ENCODE measurements at places on chromosomes 13 and 19.
A peak's percentile ranks its signal among the peaks of the same experiment; 100 is the strongest.

DNA sequence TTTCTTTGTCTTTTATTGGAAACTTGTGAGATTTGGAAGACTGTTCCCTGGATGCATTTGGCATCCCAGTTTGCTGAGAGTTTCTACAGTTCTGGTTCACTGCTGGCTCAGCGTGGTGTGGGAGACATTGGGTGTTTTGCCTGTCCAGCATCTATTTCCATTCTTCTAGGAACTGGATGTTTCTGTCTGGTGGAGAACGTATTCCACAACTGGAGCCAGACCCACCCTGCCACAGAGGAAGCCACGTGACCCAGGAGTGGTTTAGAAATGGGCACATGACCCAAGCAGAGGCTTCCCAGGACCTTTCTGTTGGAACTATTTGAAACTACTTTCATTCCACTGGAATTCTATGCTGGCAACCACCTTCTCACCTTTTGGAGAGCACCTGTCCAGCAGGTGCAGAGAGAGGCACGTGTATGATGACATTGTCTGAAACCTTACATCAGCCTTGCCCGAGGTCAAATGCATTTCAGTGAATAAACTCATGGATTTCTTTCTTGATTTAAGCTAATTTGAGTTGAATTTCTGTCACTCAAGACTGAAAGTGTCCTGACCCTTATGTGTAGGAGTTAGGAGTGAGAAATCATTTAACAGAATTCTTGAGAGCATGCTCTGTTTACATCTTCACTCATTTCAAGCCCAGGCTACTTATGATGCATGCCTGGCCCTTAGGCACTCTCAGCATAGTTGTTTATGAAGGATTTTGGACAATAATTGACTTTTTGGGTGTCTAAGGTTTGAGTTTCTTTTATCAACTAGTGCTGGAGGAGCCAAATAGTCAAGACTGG, 121.8 kb downstream of the AKAP11 start:
- DNase-seq: no peak

GRCh38 chr19:18589380-18590272, 1.0 kb downstream of the REX1BD start:
- peak; percentile 30 for DNase-seq

GRCh38 chr19:14519860-14520407, 1.7 kb upstream of the DNAJB1 start:
- DNase-seq: no peak

GRCh38 chr13:103006641-103007426, 59.4 kb downstream of the SLC10A2 start:
- DNase-seq: no peak

- DNase-seq: no peak
Measured at GRCh38 chr13:69020120-69020519, 1087.5 kb upstream of the ATXN8OS start.

DNA sequence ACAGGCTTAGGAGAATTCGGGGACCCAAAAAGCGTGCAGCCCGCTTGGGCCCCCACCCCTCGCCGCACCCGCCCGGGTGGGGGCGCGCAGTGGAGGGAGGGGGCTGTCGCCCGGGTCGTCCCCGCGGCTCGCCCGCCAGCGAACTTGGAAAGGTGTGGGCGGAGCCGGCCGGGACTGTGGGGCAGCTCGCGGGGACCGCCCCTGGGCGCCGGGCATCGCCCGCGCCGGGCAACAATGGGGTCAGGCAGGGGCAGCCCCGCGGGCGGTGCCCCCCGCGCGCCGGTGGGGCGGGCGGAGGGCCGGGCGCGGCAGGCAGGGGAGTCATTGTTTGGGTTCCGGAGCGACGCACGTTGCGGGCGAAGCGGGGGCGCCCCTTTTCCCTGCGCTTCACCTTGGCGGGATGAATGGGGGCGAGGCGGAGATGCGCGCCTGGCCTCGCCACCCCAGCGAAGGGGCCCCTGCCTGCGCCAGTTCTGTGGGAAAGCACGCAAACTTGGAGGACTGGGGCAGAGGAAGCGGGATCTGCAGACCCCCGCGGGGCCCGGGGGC, 647 bp upstream of the KLF12 start:
- DNase-seq: peak; percentile 27

DNA sequence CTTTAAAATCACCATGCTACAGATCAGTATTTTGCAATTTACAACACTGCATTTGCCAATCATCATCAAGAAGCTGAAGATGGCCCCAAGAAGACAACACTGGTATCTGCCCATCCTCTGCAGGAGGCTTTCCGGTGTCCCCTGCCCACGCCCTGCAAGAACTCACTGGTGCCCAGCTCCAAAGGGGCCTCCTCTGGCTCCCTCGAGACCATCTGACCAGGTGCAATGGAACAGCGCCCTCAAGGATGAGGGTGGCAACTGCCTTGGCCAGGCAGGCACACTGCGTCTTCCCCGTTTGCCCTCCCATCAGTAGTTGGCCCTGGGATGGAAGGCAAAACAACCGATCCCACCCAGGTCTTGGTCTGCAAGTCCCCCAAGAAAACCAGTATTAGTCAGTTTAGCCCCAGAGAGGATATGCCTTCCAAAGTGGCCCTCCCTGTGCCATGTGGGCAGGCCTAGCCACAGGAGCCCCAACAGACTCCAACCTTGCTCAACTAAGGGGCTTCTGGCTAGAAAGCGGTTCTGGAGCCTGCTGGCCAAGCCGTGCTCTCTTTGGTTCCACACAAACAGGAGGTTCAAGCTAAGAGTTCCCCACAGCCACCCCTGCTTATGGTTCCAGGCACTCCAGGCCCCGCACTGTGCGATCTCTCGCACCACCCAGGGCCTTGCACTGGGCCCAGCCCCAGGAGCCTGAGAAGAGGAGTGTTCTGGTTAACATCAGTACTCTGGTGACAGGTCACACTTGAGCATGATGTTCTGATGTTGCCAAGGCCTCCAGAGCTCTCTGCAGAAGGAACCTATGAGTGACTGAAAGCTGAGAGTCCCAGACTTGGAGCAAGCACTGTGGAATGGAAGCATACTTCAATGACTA, 4.7 kb downstream of the PCID2 start:
- DNase-seq: no peak

DNA sequence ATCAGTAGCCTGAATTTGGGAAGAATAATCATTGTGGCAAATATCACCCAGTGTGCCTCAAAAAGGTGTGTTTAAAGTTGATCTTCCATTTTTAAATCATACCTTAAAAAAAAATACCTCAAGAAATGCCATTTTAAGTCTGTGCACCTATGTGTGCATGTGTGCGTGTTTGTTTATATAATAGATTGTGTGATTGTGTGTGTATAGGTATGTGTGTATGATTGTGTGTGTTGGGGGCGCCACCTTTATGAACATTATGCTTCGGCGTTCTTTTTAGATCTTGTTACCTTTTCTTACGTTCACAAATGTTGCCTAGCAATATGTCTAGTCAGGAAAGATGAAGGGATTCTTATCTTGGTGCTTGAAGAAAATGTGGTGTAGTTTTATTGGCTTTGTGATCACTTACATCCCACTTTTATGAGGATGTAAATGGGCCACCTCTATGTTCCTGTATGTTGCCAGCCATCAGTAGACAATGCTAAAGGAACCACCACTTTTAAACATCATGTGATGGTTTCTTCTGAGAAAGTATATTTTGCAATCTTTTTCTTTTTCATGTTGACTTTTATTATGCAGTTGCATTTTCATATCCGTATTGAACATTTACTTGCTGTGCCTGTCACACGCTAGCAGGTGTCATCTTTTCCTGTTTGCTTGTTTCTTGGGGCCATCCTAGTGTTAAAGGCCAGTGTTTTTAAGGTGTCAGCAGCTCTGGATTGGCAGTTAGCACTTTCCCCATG, 2.2 kb upstream of the IRS2 start:
- DNase-seq: no peak

DNA sequence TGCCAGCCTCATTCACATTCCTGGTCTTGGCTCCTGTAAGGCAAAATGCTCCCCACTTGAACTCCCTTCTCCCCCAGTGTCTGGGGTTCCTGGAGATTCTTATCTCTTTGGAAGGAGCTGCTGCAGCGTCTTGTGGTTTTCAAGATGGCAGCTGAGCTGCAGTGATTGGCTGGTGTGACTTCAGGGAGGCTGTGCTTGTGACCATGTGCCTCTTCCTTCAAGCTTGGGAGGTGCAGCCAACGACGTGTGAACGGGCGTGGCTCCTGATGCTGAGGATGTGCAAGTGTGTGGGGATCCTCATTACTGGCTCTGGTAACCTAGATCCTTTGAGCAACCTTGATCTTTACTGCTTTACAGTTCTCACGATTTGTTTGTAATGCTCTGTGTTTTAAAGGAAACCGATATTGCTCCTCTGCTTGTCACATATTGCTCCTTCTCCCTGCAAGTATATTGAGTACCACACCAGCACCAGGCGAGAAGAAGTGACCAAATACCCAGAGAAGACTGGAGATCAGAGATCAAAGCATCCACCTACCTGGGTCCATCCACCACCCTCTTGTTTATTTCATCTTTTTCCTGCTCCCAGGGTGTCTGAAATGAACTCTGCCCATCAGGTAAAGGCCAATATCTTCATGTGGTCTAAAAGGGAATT, 208.5 kb downstream of the FGF9 start:
- DNase-seq: no peak

DNA sequence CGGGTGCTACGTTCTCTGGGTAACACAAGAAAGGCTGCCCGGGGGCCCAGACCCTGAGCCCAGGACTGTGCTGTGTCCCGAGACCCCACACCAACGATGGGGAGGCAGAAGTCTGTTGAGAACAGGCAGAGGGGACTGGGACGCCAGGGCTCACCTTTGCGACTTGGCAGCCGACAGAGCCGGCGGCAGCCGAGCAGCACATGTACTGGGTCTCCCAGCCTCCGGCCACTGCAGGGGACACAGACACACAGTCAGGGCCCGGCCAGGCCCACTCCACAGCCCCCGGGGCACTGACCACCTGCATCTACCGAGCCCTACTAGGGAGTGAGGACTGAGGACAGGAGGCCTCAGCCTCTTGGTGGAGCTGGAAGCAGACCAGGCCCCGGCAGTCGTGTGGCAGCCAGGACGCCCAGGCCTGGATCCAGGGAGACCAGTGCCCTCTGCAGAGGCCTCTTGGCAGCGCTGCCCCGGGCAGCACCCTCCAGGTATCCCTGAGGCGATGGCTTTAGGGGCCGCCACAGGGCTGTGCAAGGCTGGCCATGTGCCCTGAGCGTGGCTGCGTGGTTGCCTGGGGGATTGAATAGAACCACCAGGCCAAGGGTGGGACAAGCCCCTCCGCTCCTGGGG, 5.6 kb upstream of the ATP8B3 start:
- DNase-seq: no peak

DNA sequence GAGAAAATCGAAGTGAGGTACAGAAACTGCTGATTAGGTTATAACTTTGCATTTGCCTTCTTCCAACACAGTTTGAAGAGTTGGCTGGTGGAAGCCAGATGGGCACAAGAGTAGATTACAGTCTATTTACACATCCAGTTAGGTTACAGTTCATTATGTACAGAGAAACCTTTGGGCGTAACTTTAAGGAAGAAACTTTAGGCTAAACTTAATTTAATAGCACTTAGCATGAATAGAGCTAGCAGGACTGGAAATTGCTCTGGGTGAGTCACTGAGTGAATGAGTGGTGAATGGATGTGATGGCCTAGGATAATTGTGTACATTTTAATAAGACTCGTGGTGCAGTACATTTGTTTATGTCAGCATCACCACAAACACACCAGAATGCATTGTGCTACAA, 62.9 kb upstream of the KLHL1 start:
- DNase-seq: no peak

- no peak for DNase-seq
Measured at GRCh38 chr13:32246468-32246867, 68.7 kb downstream of the ZAR1L start.

- no peak for DNase-seq
Measured at GRCh38 chr13:110799246-110800236, 86.0 kb downstream of the ING1 start.

DNA sequence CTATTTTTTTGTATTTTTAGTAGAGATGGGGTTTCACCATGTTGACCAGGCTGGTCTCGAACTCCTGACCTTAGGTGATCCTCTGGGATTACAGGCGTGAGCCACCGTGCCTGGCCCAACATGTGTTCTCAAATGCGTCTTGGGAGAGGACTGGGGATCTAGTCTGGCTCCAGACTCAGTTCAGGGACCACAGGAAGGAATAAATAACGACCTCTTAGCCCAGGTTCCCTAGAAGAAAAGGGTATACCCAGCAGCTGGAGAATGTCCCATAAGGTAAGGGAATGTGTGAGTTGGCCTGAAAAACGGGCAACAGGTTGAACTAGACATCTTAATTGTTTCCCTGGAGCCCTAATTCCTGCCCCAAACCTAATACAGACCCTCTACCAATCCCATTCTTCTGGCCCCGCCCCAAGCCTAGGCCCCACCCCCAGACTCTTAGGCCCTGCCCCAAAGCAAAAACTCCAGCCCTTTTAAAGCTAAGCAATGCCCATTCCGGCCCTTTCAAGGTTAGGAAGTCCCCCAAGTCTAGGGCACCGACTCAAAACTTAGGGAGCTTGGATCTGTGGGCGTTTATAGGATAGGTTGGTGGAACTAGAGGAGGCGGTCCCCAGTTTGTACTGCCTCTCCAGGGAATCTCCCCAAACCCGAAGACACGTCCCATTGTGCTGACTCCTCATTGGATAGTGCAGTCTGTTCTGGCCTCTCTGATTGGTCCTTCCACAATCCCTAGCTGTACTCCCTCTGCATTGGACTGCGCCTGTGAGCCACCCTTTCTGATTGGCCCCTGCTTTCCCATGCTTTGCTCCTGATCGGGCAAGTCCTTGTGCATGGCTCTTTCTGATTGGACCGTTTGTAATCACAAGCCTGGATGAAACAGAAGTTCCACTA, 5.4 kb upstream of the LRFN1 start:
- DNase-seq: no peak

- DNase-seq: no peak
Measured at GRCh38 chr13:27101847-27102246, 69.8 kb downstream of the USP12 start.

- DNase-seq: peak; percentile 95
Measured at GRCh38 chr19:10565567-10566407, at the start of gene KRI1. Gene KRI1, minus strand, starts transcription at chr19:10566010. Its CDS starts 11 bp downstream, at chr19:10565999.

DNA sequence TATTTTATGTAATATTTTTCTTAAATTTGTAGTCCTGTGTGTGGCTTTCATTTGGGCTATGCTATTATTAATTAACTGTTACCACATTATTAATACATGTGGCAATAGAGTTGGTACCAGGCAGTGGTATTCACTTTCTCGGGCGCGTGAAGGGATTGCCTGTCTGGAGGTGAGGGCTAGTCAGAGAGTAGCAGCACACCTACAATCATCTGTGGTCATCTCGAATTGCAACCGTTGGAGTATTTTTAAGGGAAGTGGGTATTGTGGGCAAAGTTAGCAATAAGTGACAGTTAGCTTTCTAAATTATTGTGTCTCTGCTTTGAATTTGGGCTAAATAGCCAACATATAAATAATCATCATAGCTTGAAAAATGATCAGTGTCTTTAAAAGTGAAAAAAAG, 20.0 kb upstream of the GPR18 start:
- DNase-seq: no peak

GRCh38 chr13:76245211-76245610, 609.1 kb downstream of the LMO7 start:
- DNase-seq: no peak

- DNase-seq: no peak
Measured at GRCh38 chr19:39351537-39352064, 9.4 kb downstream of the SAMD4B start.
